Kidney capillary endothelial cell (primary cell): ENCODE measurements at places on chromosomes 2 and 18.

DNA sequence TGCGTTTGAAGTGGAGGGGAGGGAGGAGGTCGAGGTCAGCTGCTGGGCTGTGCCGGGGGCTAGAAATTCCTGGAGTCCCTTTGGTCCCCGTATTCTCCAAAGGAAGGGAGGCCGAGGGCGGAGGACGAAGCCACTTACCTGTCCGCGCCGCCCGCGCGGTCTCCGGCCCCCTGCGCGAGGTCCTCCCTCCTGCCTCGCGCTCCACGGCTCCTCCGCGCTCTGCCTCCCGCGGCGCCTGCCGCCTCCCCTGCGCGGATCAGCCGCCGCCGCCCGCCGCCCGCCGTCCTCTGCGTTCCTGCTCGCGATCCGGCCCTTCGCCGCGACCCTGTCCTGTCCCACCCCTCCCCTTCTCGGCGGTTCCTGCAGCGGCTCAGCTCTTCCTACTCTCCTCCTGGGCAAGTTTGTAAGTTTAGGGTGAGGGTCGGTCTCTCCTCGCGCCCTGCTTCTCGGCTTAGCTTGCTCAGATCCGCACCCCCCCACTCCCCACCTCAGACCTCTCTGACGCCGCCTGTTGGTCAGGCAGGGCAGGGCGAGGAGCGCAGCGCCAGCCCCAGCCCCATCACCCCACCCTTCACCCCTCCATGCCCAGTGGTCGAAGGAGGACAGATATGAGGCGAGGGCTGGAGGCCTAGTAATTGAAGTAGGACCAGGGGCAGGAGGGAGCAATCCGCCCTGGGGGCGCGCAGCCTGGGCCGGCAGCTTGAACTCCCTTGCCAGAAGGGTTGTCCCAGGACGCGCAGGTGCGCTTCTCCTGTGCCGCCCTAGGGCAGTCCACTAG is 9.7 kb upstream of the SKOR2 start:
- no peak for DNase-seq

DNA sequence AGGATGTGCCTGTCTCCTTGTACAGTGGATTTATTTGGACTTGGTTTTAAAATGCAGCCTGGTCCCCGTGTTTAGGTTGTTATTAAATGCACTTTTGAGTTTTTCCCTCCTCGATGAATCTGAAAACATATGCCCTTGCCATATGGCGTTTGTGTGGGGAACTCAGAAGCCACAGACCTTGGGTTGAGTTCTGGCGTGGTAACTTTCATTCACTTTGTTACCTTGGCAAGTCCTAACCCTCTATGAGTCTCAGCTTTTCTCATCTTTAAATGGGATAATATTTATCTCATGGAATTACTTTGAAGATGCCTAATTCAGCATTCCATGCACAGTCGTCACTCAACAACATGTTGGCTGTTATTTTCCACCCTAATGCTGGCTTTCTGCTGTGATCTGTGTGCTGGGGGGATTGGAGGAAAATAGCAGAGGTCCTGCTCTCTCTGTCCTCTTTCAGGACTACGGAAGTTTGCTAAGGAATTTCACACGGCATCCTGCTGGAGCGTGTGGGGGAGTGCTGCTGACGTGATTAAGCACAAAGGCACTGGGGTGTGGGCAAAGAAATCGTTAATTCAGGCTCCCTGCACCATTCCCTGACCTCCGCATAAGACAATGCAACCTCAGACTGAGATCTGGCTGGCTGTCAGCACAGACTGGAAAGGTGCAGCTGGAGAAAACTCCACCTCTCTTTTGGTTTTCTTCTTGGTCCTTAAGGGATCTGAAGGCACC is 61.7 kb downstream of the LDLRAD4 start:
- DNase-seq, result peak; percentile 56

DNA sequence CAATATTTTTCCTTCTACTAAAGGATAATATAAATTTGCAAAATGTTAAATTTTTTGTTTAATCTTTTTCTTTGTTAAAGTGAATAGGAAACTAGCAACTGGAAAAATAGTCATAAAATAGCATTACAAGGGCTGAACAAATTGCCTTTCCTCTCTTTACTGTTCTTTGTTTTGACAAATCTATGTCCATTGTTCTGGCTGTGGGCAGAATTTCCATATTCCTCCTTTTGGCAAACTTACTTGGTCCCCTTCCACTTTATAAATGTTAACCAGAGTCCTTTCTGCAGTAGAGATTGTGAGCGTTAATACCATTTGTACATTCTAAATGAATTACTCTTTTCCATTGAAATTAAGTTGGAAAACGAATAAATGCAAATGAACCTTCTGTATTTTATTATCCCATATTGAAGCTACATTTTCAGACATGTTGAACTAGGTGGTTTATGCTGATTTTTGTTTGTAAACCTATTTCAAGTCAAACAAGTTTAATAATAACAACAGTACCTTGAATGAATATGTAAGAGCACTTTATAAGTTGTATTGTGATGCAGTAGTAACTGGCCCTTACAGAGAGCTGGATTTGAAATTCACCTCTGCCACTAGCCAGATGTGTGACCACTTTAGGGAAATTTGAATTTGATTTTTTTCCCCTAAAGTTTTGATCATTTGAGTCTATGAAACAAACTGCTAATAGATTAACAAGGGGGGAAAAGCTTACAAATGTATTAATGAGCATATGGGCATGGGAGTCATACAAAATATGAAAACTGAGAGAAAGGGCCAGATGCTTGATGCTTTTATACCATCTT is 3.3 kb downstream of the RNF125 start:
- no peak for DNase-seq

DNA sequence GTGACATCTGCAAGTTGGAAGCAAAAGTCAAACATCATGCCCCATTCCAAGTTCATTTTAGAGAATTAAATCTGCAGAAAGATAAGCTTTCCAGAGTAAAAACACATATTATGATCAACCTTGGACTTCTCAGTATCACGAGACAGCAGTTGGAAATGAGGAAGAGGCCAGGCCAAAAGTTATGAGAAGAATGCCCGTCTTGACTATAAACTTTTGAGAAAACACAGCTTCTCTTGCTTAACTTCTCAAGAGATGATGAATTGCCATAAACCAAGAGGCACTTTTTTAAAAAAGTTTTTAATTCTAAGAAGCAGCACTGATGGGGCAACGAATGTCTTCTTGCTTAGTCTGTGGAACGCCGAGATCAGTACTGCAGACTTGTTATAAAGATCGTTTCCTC is 52.6 kb upstream of the NFU1 start:
- no peak for DNase-seq

- DNase-seq, result no peak
These were observed 1558.6 kb upstream of the NXPH2 start for GRCh38 chr2:140338795-140339194.

DNA sequence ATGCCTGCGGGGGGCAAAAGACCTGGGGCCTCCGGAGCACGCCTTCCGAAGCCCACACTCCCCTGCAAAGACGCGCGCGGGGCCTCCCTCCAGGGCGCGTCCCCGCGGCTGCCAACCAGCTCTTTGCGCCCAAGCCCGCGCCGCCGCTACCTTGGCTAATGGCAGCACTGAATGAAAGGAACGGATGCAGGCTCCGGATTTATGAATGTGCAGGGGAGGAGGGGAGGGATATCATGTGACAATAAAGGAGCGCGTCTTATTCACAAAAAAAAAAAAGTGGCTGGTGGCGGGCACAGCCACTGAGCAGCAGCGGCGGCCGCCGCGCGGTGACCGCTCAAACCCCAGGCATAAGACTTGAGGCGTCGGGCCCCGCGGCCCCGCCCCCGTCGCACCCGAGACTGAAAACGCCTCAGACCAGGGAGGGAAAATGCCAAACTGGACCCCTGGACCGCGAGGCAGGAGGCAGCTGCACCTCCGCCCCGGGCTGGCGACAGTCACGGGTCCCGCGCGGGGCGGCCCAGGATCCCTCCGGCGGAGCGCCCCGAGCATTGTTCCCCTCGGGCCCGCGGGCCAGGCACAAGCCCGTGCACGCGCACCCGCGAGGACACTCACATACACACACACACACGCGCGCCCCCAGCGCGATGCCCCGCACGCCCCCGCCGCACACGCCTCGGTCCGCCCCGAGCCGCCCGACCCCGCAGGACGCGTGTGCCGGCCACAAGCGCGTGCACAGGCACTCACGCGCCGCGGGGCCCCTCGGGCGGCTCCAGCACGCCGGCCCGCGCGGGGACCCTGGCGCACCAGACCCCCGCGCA is 1.6 kb downstream of the SPRED2 start:
- peak; percentile 38 for DNase-seq

DNA sequence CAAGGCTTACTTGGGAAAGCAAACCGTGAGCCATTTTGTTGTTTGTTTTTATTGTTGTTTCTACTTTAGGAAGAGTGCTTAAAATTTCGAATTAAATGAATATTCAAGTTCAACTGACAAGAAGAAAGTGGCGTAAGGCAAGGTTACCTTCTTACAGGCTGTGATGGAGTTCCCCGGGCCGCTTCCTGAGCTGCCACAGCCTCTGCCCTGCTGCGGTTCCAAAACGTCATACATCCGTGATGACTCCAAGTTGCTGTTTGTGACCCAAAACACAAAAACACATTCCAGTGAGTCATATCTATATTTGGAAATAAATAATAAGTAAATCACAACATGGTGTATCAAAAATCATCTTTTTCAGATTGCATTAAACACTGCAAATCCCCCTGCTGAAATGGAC is 49.7 kb downstream of the SPHKAP start:
- DNase-seq, result no peak

DNA sequence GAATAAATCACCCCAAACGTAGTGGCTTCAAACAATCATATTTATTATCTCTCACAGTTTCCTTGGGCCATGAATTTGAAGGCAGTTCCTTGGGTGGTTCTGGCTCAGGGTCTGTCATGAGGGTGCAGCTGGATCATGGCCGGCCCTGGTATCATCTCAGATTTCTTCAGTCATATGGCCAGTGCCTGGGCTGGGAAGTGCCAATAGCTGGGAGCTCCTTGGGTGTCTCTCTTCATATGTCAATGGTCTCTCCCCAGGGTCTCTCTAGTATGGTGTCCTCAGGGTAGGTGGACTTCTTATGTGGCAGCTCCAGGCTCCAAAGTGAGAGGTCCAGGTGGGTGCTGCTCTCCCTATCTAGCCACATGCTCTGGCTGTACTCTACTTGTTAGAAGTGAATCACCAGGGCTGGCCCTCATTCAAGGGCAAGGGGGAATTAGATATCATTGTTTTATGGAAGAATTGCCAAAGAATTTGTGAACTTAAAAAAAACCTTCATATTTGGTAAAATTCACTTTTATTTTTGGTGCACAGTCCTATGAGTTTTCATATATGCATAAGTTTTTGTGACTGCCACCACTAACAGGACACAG is 15.4 kb downstream of the FHOD3 start:
- DNase-seq, result no peak

DNA sequence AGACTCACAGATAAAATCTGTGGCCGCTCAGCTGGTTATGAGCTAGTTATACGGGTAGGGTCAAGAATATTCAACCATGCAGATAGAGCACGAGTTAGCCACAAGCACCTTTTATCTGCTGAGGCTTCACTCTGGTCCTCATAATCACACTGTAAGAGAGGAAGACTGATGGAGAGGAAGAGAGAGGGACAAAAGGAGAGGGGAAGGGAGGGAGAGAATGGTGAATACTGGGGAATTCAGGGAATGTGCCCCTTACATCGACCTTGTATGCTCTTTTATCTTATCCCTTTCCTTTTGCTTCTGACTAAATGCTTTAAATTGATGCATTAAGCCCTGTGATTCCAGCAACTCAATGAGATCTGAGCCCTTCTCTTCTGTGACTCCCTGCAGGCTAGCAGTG is 333.1 kb downstream of the DSEL start:
- no peak for DNase-seq

GRCh38 chr18:33744032-33744697 is 166.1 kb downstream of the ASXL3 start:
- no peak for DNase-seq
